ENCODE measurements at places on chromosomes 3 and 15.

DNA sequence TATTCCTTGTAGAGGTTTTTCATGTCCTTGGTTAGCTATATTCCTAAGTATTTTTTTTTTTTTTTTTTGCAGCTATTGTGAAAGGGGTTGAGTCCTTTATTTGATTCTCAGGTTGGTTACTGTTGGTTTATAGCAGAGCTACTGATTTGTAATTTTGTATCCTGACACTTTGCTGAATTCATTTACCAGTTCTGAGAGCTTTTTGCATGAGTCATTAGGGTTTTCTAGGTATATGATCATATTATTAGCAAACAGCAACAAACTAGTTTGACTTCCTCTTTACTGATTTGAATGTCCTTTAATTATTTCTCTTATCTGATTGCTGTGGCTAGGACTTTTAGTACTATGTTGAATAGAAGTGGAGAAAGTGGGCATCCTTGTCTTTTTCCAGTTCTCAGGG, 737.4 kb downstream of the ZNF385D start:
- no peak for DNase-seq

GRCh38 chr3:128390867-128391266, 75.8 kb downstream of the DNAJB8 start:
- DNase-seq: no peak

GRCh38 chr3:45079715-45080114, 53.6 kb downstream of the CLEC3B start:
- no peak for DNase-seq

DNA sequence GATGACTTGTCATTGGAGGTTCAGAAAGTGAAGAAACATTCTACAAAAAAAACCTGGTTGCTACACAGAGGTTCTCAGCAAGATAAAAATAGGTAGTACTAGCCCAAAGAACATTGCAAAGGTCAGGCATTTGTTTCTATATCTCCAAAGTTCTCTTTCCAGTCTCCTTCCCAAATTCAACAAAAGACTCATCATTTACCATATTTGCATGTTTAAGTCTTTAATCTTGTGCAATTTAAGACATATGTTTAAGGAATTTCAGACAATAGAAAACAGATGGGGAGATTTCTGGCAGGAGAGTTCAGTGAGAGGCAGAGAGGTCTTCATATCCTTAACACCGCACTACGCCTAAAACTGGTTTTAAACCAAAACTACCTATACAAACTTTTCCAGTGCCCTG, 173.8 kb upstream of the THBS1 start:
- DNase-seq: no peak

GRCh38 chr3:135100366-135100765, 305.3 kb downstream of the EPHB1 start:
- DNase-seq: no peak

DNA sequence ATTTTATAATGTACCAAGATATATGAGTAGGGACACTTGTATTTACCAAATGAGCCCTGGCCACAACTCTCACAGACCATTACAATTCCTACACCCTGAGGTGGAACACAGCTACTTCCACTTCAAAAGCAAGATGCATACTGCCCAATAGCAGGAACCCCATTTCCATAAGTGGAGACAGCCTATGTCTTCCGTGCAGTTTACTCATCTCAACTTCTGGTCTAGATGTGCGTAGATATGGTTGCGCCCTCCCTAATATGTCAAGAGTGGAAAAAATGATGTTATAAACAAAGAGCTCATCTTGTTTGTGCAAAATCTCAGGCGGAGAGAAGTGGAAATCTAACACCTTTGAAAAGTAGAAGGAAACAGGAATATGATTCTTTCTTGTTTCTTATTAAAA, 44.6 kb downstream of the RAB27A start:
- DNase-seq: no peak

GRCh38 chr3:38107911-38108648, 28.8 kb downstream of the ACAA1 start:
- DNase-seq: no peak

GRCh38 chr3:143203848-143204247, 84.3 kb downstream of the CHST2 start:
- no peak for DNase-seq

- DNase-seq: no peak
These were observed 53.7 kb downstream of the RASA2 start for GRCh38 chr3:141540531-141540930.

Data from choroid plexus epithelial cell (primary cell).